Activated naive CD4-positive, alpha-beta T cell treated with anti-CD3 and anti-CD28 coated beads, Interleukin-2, amount 50 U/mL, for 72 hours (primary cell): ENCODE measurements at places on chromosomes 4 and X. TPM values are rescaled to one million over a fixed set of nuclear protein-coding genes. Genes with fewer than 3 reads are reported as not detected.
A peak's percentile ranks its signal among the peaks of the same experiment; 100 is the strongest.

Gene TMPRSS11B
- total RNA-seq: not detected

DNA sequence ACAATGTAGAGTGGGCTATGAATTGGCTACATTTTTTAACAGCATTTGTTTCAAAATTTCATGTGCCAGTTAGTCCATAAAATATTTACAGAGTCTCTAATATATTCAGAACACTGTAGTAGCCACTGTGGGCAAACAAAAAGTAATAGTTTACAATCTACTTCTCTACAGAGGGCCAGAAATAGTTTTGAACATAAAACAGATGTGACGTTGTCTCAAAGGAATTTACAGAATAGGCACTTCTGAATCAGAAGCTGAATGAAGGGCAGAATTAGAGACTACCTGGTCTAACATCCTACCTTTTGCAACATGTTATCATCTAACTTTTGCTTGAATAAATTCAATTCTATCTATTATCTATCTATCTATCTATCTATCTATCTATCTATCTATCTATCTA, 811.9 kb upstream of the EPHA5 start:
- DNase-seq: no peak

DNA sequence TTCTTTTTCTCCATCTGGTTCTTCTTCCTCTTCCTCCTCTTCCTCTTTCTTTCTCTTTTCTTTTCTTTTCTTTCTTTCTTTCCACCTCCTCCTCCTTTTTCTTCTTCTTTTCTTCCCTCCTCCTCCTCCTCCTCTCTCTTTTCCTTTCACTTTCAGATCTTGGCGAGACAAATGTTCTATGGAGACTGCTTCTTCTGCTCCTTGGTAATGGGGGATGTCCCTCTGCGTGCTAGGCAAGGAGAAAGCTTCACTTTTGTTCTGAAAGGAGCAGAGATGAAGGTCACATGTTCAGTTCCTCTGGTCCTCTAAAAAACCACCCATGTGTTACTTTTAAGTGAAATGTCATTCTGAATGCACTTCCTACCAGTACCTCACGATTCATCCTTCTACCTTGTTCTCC, 33.2 kb downstream of the NBDY start:
- DNase-seq: no peak

Gene MAGEA10
- total RNA-seq: not detected

GRCh38 chr4:153468587-153468986, 2.4 kb downstream of the TMEM131L start:
- DNase-seq: no peak

DNA sequence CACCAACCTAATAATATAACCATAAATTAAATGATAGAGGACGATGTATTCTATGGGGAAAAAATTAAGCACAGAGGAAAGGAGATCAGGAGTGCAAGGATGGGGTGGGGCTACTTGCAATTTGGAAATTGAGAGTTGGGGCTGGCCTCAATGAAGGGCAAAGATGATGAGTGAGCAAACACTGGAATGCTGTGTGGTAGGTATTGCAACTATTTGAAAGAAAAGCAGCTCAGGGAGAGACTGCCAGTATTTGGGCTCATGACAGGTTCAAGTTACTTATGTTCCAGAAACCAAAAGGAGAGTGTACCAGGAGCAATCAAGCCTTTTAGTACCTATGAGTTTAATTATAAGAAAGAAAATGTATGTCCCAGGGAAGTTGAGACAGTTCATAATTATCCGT, 47.4 kb downstream of the ASIC5 start:
- DNase-seq: no peak

DNA sequence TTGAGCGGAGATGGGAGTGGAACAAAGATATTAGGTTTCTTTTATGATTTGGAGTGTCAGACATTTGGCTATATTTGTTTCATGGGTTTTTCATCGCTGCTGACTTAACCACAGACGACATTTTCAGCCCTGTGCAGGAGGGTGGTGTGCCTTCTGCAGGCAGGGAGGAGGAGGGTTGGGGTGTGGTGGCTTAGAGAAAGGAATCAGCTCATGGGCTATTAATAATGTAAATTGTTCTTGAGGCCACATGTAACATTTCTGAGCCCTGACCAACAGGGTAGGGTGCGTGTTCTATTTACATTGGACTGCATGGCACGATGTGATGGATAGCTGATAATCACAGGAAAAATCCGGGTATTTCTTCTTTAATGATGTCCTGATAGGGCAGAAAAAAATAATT, 67.6 kb downstream of the POLA1 start:
- DNase-seq: no peak

GRCh38 chrX:136047969-136048368, 62.7 kb downstream of the SLC9A6 start:
- DNase-seq: no peak

Gene FDCSP
- not detected for total RNA-seq

- DNase-seq: no peak
These were observed 313.8 kb downstream of the CAMK2D start for GRCh38 chr4:113447769-113448168.

DNA sequence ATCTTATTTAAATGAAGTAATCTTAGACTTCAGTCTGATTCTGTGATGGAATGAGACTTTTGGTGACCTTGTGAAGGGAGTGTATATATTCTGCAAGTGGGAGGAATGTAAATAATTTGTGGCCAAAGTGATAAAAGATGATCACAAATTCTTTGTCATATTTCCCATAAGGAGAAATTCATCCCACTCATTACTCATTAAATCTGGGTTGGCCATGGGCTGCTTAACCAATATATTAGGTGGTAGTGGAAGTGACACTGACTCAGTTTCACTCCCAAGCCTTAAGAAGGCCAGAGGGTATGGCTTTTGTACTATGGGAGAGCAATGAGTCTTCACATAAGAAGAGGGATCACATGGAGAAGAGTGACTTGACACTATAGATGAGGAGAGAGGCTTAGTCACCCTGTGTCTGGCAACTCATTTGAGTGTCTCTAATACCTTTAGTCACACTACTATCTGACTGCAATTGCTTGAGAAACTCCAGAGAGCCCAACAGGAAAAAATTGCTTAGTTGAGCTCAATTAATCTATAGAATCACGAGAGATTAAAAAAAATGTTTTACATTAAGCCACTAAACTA, 408.2 kb upstream of the PITX2 start:
- DNase-seq: no peak

DNA sequence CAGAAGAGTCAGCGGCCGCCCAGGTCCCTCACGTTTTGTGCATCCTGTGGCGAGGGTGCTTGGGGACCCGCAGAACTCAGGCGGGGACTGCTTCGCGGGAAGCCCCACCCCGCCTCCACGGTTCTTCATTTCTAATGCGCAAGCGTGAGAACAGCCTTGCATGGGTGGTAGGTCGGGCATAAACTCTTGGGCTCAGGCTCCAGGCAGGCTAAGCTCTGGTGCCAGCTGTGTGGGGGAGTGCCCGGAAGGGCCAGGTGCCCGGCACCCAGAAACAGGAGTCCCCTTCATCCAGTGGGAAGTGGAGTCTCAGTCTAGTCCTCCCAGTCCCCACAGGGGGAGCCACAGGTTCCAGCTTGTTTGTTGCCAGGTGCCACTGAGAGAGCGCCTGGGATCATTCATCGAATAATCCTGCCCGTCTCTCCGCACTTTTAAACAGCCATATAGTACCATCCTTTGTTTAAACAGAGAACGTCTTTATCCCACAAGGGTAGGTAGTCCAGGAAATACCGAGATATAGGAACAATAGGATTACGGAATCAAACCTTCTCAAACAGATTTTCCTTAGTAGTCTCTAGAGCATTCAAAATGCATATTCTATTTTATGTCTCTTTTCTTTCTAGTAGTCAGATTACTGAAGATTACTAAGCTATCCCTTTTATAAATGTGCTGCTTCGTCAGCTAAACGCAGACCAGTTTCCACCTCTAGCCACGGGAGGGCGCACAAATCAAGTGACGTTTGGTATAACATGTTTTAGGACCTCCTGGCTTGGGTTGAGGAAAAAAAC, 12.7 kb upstream of the RBBP7 start:
- peak; percentile 59 for DNase-seq
